NCI-H446 treated with DMSO at 0.1 percent for 48 hours (cell line): ENCODE measurements at places on chromosomes 4 and X.

GRCh38 chr4:62470421-62470983 lies 1270.4 kb downstream of the ADGRL3 start:
- no peak for DNase-seq

DNA sequence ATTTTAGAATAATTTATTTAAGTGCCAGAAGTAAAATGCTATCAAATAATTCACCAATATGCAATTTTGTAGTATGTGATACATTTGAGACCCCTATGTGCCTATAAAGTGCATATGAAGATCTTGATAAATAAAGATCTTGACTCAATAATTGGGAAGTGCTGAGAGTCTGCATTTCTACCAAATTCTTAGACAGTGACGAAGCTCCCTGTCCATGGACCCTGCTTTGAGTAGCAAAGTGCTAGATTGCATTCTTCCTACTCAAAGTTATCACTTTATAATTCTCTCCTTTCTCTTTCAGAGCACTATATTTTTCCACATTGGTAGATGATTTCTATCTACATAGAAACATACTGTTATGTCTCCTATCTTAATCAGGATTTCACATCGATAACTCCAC lies 1393.9 kb downstream of the ARAP2 start:
- no peak for DNase-seq

DNA sequence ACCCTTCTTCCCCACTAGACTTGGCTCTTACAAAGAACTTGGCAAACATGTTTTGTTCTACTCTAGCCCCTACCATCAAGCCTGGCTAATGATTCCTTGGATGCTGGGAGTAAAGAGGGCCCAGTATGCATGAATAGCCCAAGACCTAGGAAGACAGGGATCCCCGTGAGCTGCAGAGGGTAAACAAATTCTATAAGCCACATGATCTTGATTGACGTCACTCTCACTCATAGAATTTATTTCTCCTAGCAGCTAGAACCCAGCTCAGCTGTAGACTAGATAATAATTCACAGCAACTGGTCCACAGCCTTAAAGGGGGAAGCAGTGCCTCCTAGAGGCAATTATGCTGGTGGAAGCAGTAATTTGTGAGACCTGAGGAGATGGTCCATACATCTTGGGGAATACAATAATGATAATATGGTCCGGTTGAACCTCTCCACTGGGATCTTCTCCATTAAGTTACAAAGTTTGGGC lies 16.1 kb upstream of the USO1 start:
- DNase-seq = no peak

GRCh38 chr4:68498413-68499007 lies 51.2 kb downstream of the TMPRSS11E start:
- no peak for DNase-seq

DNA sequence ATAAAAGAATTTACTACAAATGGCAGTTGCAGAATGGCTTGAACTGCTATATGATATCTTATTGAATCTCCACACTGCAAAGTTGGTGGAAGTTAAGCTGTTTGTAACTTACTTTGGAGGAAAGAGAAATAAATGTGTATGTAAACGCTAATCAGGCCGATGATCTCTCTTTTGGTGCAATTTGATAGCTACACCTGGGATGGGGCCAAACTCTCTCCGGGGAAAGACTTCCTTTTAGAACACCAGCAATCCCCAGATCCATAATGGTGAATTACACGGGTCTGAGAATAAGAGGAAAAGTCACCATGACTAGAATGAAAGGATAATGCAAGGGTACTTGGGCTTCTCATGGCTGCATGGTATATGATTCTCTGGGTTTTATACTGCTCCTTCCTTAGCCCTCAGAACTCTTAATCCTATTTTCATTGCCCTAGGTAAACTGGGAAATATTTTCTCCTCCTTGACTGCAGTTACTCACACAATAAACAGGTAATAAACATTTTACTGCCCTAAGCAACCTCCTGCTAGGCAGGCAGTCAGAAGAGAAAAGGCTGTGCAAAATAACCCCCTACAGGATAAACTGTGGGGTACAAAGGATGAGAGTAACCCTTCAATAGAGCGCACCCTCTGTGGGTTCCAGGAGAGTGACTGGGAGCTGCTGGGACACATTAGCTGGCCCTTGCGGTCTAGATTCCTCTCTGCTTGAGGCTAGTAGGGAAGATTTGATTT lies 109.3 kb downstream of the MGST2 start:
- DNase-seq = no peak

GRCh38 chr4:155161357-155161756 lies 47.1 kb upstream of the NPY2R start:
- no peak for DNase-seq

DNA sequence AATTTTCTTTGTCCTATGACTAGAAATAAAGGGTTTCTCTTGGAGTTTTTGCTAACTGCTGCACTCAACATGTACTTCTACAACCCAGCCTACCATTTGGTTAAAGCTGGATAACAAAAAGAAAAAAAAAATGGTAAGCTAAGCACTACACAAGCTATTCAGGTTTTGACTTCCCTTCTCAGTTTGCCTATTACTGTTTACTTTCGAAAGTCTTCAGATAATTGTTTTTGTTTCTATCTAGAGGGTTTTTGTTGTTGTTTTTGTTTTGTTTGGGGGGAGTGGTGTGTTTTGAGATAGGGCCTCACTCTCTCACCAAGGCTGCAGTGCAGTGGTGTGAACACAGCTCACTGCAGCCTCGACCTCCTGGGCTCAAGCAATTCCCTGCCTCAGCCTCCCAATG lies 46.6 kb downstream of the CLOCK start:
- DNase-seq = no peak

DNA sequence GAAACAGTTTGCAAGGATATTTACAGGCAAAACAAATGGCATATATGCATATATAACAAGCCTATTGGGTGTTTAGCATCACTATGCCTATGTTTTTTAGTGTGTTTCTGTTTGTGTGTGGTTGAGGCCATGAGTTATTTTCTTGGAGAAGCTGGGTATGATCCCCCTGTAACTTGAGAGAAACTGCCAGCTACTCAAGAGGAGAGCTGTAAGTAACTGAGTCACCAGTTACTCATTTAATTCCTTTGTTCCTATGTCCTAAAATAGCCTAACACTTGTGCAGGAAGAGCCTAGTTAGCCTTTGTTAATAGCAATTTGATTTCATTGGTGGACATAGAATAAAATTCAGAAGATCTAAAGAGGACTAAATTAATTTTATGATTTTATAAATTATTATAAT lies 79.1 kb downstream of the PWWP3B start:
- no peak for DNase-seq

GRCh38 chr4:127997534-127998388 lies 32.6 kb downstream of the ABHD18 start:
- no peak for DNase-seq

- no peak for DNase-seq
Observed at GRCh38 chr4:25937801-25938200, 23.8 kb downstream of the SMIM20 start.

DNA sequence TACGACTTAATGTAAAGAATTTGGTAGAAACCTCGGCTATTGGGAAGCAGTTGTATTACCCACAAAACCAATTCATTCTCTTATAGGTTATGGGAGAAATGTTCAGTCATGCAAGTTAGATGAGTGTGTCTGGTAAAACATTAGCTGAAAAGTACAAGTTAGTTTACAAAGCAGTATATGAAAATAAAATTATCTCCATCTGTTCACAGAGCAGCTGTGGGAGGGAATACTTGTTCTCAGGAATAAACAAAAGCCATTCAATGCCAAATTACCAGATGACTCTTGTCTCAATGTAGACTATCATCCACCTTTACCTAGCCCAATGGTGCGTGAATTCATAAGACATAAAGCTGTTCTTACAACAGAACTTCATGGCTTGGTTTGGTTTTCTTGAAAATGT lies 28.6 kb downstream of the STAP1 start:
- DNase-seq = no peak

GRCh38 chr4:147816382-147817254 lies 84.7 kb downstream of the ARHGAP10 start:
- no peak for DNase-seq

DNA sequence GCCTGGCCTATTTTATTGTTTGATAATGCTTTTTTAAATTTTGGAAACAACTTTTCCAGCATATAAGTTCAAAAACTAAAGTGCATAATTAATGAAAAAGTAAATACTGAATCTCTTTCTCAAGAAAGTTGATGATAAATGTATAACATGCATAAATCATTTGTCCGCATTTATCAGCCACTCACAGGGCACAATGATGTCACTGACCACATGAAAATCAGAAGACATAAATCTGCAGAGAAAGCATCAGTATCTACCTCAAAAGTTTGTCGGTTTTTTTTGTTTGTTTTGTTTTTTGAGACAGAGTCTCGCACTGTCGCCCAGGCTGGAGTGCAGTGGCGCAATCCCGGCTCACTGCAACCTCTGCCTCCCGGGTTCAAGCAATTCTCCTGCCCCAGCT lies 5.5 kb upstream of the HPRT1 start:
- DNase-seq = no peak

- no peak for DNase-seq
Observed at GRCh38 chrX:68989865-68990606, 161.2 kb downstream of the EFNB1 start.

DNA sequence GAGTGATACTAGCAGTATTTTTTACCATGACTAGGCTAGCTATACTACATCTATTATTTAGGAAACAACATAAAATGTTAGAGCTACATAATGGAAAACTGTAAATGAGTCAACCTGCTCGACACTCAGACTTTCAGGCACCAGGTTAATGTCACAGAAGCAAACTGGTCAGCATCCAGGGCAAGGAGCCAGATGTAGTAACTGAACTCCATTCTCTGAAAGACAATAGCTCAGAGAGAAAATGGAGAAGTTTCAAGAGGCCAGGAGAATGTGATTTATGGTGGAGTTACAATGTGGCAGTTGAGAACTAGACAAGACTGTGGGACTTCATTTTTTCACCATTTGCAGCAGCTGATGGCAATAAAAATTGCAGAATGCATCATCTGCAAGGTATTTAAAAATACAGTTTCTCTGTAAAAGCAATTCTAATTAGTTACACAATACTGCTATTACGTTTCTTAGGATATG lies 342.7 kb upstream of the PABPC4L start:
- peak; percentile 50 for DNase-seq

DNA sequence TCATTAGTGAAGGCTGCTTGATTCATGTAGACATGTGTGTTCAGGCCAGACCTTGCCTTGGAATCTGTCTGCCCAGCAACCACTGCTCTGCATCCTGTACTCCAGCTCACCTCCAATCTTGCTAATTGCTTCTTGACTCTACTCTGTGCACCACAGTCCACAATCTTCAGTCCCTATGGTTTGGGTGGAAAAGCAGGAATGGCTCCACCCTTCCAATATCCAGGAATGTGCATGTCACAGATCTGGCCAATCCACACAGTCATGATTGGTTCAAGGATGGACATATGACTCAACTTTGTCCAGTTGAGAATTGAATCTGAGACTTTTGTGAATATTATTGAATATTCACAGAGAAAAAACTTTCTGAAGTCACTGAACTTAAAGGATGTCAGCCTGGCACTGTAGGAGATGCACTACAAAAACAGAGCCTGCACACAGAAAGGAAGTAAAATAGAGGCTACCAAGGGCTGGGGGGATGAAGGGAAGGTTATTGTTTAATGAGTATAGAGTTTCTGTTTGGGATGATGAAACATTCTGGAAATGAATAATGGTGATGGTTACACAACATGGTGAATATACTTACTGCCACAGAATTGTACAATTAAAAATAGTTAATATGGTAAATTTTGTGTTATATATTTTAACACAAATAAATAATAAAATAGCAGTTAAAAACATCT lies 161.3 kb upstream of the USP38 start:
- no peak for DNase-seq

DNA sequence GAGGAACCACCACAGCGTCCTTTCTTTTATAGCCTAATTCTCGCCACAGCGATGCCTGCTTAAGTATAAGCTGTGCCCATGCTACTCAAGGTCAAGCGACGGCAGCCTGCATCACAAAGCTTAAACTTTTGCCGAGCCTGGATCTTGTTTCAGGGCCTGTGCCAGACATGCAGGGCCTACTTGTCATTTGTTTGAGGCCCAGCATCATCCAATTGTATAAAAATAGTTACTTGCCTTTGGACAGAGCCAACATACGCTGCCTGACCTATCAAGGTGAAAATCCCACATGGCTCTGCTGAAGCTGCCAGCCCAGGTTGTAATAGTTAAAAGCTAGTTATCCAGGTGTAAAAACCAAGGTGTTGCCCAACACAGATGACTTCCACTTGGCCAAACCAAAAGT lies 107.1 kb downstream of the TMEM131L start:
- no peak for DNase-seq

- DNase-seq = no peak
Observed at GRCh38 chrX:28665778-28666177, 78.5 kb downstream of the IL1RAPL1 start.

GRCh38 chr4:30836231-30836630 lies 116.1 kb downstream of the PCDH7 start:
- DNase-seq = no peak

GRCh38 chr4:81814987-81815541 lies 343.4 kb upstream of the RASGEF1B start:
- no peak for DNase-seq

DNA sequence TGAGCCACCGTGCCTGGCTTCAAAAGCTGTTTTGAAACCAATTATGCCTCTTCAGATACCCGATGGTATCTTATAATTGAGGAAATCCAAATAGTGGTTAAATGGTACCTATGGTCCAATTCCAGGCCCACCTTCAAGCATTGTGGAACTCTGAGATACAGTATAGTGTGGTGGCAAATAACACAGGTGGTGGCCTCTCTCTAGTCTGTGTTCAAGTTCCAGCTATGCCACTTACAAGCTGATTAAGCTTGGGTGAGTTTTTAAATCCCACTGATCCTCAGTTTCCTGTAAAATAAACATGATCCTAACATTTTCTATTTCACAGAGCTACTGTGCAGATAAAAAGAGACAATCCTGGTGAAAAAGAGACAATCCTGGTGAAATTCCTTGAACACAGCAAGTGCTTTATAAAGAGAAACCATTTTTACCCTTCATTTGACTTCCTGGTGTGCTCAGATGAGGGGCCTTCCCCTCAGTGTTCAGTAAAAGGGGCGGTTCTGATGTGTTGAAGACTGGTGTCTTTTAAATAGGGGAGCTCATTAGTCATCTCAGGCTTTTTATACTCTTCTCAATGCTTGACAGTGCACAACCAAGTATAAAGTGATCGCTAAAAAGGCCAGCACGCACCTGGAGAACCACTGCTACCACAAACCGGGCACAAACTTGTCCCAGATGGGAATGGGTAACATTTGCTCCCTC lies 30.8 kb upstream of the CD40LG start:
- no peak for DNase-seq

DNA sequence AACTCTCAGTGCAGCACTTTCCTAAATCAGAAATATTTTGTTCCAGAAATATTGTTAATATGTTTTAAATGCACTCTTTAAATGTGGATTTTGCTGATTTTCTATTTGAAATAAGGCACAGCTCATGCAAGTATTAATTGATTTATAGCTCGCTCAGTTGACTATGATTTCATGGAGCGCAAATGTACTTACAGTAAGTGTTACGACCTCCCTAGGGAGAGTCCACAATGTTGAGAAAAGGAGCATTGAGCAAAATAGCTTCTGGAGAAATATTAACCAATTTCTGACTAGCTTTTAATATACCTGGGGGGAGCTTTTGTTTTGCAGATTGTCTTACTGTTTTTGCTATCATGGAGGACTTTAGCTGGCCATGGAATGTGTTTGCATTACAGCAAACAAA lies 1687.5 kb downstream of the STIM2 start:
- no peak for DNase-seq
